ENCODE measurements at places on chromosomes 1 and 21.

DNA sequence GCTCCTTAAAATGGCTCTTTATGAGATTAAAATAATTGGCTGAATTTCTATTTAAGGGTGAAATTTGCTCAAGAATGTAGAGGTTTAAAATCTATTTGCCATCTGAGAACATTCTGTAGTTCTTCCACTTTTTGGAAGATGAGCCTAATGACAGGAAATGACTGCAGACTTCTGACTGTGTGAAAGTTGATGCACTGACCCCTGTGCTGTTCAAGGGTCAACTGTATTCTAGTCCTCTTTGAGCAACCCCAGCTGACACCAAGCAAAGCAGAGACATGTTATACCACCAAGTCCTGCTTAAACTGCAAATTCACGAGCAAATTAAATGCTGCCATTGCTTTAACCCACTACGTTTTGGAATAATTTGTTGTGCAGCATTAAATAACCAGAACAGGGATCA lies 26.6 kb downstream of the DDAH1 start:
- DNase-seq, result no peak

DNA sequence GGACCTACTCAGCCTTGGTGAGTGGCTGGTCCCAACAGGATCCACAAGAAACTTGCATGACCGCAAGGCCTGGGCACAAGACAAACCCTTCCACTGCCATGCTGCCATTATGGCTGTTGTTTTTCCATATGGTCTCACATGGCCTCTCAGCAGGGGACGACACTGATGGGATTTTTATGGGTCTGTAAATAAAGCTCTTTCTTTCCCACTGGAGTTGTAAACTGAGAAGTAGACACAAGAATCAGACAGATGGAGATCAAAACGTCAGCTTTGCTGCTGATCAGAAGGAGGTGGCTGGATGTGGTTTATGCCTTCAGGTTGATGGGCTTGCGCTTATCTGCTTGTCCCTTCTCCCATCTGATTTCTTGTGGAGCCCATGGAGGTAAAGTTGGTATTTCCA lies 138.1 kb upstream of the KCNJ6 start:
- no peak for DNase-seq

- no peak for DNase-seq
Observed at GRCh38 chr1:155946633-155947219, 5.3 kb downstream of the RXFP4 start.

DNA sequence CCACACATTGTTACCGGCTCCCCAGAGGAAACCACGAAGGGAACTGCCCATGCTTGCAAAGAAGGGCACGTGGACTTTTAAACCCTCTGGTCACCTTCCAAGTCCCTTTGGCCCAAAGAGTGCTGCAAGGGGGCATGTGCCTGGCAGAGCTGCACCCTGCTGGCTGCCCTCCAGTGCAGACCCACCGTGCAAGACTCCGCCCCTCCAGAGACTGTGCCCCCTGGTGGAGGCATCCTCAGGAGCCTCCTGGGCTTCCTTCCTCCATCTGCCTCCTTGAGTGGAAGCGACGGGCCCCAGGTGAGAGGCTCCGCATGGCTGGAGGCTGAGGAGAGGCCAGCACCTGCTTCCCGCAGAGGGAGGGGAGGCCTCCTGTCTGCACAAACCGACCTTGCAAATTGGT lies 100.6 kb downstream of the CRYAA start:
- DNase-seq, result no peak

- peak; percentile 37 for DNase-seq
Observed at GRCh38 chr1:225471109-225471452, 43.2 kb upstream of the LBR start.

DNA sequence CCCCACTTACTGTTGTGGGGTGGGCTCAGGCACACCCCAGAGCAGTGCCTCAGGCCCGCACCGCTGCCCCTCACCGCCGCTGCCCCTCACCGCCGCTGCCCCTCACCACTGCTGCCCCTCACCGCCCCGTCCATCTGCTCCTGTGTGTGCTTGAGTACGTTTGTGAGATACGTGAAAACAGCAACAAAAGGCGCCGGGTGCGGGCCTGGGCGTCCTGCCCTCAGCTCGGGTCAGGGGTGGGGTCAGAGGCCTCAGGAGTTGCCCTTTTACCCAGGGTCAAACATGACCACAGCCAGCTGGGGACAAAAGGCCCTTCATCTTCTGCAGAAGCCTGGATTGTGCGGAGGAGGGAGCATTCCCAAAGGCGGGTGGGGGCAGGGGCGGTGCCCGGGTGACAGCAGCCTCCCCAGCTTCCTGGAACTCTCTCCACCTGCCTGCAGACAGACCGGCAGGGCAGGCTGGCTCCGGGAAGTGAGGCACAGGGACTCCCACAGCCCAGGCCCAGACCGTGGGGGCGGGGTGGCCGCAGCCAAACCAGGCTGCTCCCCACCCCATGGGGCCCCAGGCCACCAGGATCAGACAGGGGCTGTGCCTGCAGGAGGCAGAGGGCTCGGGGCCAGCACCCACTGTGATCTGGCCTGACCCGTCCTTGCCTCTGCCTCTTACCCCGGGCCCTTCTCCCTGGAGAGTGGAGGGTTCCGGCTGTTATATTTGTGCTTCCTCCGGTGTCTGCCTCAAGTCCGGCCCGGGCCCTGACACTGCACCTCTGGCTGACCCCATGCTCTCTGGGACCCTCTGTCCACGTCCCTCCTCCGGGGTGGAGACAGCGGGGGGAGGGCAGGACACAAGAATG lies 2.3 kb upstream of the VWA1 start:
- peak; percentile 91 for DNase-seq

GRCh38 chr1:191907121-191907520 lies 251.1 kb upstream of the RGS18 start:
- DNase-seq, result no peak

Measured in ureter (tissue), 1 donor.